Mesothelial cell of epicardium (in vitro differentiated cells): ENCODE measurements at places on chromosomes 1 and 21.

- no peak for DNase-seq
Observed at GRCh38 chr1:33176362-33176850, 5.4 kb downstream of the TRIM62 start.

DNA sequence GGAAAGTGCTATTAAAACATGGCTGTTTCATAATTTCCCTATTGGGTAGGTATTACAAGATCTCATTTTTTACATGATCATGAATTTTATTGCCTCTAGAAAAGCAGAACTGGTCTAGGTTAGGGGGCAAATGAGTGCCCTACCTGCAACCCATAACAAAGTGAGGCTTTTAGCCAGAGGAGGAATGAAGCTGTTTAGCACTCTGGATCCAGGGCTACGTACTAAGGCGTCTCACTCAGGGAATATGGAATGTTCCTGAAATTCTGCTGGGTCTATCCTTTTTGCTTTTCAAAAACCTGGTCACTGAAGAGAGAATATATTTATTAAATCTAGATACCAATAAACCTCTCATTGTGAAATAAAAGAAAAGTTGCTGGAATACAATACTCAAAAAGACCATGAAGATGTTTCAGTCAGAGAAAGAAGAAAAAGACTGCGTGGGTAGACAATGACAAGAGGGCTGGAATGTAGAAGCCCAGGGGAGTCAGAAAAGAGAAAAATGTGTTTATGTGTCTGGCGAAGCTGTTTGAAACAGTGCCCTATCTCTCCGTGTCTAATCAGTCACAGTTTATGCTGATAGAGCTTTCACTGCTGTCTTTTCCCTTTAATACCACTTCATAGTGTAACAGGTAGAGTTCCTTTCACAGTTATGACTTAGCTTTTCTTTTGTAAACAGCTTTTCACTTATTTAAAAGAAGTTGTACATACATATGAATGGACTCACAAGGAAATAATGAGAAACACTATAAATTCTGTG, 25.0 kb upstream of the SYDE2 start:
- DNase-seq: no peak

- DNase-seq: no peak
Observed at GRCh38 chr1:8812081-8812480, 5.4 kb downstream of the RERE start.

DNA sequence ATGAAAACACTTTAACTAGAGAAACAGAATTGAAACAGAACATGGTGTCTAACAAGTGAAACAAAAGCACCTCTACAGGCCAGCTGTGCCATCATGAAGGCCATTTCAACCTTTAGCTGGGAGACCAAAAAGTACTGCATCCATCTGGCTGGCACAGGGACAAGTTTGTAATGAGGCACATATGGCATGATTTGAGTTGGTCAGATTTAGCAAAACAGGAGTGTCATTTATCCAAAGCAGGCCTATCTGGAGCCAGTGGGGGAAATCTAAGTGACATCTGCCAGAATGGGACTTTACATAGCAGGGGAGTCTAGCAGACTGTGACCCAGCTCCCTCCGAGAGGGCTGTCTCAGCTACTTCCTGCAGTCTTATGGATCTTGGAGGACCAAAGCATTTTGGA, 51.9 kb downstream of the DNTTIP2 start:
- DNase-seq: no peak

GRCh38 chr1:182303778-182304177, 87.8 kb downstream of the GLUL start:
- DNase-seq: no peak

GRCh38 chr1:248670003-248670402, 14.7 kb upstream of the OR2T27 start:
- no peak for DNase-seq
